ENCODE measurements at places on chromosomes 1 and 21.

DNA sequence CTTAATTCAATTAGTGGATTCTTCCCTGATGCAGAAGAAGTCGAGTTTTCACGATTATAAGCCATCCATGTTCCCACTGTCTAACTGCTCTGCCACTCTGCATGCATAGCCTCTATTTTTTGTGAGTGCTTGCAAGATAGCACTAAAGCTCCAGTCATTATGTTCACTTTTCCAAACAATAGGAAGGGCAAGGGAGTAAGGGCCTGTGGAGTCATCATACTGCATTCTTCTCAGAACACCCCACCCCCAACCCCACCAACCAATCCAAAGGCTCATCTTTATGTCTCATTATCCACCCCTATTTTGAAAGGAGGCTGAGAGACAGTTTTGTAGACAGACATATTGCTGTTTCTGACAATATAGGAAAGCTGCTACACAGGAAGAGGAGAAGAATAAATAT, 471.7 kb upstream of the ADGRL2 start:
- no peak for DNase-seq

- no peak for DNase-seq
These were observed 24.3 kb downstream of the ILDR2 start for GRCh38 chr1:166951050-166951449.

- no peak for DNase-seq
These were observed 3.1 kb upstream of the KCNE2 start for GRCh38 chr21:34360488-34361241.

GRCh38 chr1:109846162-109846561, 64.5 kb upstream of the CSF1 start:
- no peak for DNase-seq

- DNase-seq, result peak; percentile 51
These were observed 41.7 kb upstream of the ZNF326 start for GRCh38 chr1:89953131-89953626.

DNA sequence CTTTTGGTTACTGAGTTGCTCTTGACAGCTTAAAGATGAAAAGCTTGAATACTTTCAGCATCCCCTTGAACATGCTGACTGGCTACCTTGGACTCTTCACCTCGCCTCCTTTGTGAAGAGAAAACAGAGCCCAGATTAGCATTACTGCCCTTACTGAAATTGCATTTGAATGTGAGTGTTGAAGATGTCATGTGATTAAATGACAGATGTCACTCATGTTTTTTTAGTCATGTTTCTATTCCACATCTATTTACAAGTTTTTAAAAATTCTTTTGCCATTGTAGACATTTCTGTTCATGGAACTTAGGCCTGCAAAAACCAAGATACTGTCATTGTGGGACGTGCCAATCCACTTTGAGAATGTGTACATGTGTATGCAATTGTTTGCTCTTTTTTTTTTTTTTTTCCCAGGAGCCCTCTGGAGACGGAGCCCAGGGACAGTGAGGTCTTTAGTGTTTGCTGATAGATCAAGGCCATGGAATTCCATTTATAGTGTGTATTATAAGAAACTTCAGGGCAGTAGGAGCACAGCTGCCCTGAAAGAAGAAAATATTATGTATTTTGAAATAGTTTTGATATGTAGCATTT, 25.7 kb upstream of the IVNS1ABP start:
- no peak for DNase-seq

- peak; percentile 58 for DNase-seq
These were observed 31.7 kb upstream of the CAPZB start for GRCh38 chr1:19517017-19517416.

- no peak for DNase-seq
These were observed 240.4 kb downstream of the HMCN1 start for GRCh38 chr1:185974367-185975170.

- DNase-seq, result no peak
These were observed 27.6 kb upstream of the RD3 start for GRCh38 chr1:211519602-211520001.

GRCh38 chr1:17190010-17190995, 14.6 kb upstream of the PADI1 start:
- DNase-seq, result no peak

- DNase-seq, result peak; percentile 40
These were observed 6.1 kb upstream of the RCSD1 start for GRCh38 chr1:167623951-167624350.

DNA sequence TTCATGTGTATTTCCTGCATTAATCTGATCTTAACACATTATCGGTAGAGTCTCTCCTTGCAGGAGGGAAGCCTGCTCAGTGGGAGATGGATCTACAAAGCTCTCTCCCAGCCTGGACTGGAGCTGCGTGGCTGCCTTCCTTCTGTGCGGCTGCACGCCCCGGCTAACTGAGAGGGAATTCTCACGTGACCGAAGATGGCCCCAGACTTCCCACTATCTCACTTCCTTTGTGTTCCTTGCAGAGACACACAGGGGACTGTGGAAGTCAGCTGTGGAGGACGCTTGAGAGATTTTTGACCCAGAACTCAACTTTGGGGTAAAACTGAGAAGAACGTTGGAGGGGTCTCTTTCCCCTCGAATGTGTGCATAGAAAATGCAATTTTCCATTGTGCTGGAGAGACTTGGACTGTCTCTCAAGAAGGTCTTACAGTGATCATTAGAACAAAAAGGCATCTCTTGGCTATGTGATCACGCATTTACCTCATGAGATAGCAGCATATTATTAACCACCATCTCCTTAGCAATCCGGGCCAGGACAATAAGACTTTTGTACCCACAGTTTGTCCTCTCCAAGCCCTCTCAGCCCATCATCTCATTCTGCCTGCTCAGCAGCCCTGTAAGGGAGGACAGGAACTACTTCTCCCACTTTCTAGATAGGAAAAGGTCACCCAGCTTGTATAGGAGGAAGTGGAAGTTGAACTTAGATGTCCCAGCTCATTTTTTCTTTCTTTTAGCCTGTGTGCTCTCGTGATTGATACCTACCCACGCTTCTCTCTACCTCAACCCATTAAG, 49.3 kb upstream of the TARBP1 start:
- DNase-seq, result peak; percentile 64

DNA sequence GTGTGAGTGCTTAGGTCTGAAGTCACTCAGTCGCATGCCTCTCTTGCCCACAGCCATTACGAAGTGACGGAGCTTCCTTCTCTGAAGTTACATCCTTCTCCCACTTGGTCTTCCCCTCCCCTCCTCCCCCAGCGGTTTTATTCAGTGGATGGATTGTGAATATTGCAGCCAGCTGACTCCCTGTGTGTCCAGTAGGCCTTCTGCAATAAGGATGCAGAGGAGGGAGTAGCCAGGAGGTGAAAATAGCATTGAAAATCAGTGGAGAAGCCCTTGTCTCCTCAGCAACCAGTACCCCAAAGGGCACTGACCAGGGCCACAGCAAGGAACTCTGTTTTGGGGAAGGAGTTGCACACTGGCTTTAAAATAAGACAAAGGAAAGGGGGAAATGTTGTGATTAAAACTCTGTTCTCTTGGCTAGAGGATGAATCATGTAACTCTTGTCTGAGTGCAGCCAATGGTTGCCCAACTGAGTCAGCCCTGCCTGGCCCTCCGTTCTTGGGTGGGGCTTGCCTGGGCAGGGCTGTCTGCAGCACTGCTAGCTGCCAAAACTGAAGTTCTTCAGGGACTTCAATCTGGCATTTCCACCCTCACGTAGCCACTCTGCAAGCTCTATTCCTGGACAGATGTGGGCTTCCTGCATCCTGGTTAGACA, 4.3 kb downstream of the S100A10 start:
- DNase-seq, result peak; percentile 94

DNA sequence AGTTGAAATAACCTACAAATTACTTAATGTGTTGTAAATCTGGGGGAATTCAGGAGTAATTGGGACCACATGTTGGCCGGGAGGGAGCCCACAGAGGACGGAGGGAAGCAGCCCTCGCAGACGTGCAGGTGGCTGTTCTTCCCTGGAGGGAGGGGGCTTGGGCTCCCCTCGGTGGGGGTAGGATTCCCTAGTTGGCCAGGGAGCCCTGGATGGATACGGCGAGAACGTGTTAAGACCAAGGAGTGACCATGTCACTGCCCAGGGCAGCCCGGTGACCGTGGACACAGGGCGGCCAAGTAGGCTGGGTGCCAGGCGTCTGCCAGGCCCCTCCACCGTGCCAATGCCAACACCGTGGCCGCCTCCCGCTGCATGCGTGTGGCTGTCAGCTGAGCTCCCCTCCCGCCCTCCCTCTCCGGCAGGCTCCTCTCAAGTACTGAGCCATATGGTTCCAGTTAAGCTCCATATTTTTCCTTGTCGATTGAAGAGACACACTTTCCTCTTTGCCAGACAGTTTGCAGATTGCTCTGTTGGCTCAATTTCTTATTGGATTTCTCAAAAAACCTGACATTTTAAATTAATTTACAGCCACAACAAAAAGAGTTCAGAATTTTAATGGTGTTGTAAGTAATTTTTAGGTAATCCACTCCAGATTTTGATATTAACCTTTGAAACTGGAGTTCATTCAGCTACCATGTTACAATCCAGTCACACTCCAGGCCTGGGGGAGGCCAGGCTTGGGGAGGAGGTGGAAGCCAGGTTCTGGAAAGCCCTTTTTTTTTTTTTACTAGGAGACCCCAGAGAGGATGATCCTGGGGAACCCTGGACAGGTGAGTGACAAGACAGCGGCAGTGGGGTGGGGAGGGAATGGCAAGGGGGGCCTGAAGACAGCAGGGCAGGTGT, 71.2 kb downstream of the CASZ1 start:
- DNase-seq, result no peak

GRCh38 chr1:63679589-63679988, 86.4 kb downstream of the PGM1 start:
- DNase-seq, result no peak

GRCh38 chr1:198267921-198268320, 111.1 kb downstream of the NEK7 start:
- no peak for DNase-seq

- no peak for DNase-seq
These were observed 7.2 kb upstream of the SMIM12 start for GRCh38 chr1:34866762-34867109.

- no peak for DNase-seq
These were observed 17.2 kb downstream of the NFASC start for GRCh38 chr1:204887846-204888245.

- DNase-seq, result no peak
These were observed 411.6 kb downstream of the MATN1 start for GRCh38 chr1:30311749-30312148.

DNA sequence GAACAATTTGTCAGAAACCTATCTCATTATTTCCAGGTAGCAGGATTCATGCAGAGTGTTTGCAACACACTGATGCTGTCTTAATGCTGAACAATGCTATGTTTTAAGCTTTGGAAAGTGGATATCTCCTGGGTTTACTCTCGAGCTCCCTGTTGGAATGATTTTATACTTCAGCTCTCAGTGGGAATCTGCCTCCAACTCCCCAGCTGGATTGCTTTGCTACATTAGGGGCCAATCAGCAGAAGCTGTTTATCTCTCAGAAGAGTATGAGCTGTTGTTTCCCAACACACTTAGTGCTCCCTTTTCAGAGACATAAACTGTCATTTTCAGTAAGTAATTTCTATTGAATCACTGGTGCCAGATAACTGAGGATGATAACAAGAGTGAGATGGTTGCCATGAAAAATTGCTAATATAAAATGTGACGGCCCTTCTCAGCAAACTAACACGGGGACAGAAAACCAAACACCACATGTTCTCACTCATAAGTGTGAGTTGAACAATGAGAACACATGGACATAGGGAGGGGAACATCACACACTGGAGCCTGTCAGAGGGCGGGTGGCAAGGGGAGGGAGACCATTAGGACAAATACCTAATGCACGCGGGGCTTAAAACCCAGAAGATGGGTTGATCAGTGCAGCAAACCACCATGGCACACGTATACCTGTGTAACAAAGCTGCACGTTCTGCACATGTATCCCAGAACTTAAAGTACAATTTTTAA, 265.9 kb upstream of the RUNX1 start:
- DNase-seq, result no peak

GRCh38 chr1:59223989-59224634, 72.8 kb upstream of the FGGY start:
- no peak for DNase-seq

DNA sequence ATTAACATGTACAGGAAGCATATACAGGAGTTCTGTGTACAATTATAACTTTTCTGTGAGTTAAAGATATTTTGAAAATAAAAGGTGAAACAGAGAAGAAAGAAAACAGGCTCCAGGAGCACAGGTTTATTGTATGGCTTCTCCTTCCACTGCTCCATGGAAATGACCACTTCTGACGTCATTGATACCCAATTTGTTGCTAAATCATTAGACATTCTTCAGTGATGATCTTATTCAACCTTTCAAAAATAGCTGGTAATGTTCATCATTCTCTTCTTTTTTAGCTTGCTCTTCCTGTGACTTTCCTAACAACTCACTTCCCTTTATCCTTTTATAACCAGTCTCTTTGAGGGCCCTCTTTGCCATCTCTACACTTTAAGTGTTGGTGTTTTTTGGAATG, 77.8 kb downstream of the KCNK2 start:
- no peak for DNase-seq

GRCh38 chr1:178768423-178768822, 43.4 kb downstream of the RALGPS2 start:
- peak; percentile 36 for DNase-seq

- no peak for DNase-seq
These were observed 736.3 kb downstream of the LTN1 start for GRCh38 chr21:28256420-28256831.

DNA sequence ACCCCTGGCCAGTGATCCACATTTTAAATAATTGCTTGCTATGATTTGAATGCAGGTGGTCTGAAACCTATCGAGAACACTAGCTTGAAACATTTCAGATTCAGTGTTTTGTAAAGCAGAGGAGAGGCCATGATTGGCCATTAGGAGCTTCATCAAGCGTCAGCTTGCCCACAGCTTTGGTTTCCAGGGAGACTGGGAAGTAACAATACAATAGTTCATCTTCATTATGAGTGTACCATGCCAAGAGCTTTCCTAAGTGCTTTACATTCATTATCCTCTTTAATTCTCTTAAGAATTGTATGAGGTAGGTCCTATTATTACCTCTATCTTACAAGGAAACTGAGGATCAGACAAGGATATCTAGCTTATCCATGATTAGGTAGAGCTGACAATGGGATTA, 27.7 kb upstream of the ATP5PO start:
- no peak for DNase-seq

GRCh38 chr1:204331275-204331674, 28.5 kb downstream of the PLEKHA6 start:
- DNase-seq, result no peak

Data from inflammatory macrophage (primary cell).